ENCODE measurements at places on chromosomes 12 and 14. TPM values are rescaled to one million over a fixed set of nuclear protein-coding genes. Genes with fewer than 3 reads are reported as not detected.

GLIPR1L1 gene
- total RNA-seq, result not detected

DLK1 gene
- total RNA-seq, result not detected

GRCh38 chr14:59244581-59244980 lies 56.1 kb downstream of the DAAM1 start:
- DNase-seq, result no peak

- DNase-seq, result no peak
These were observed 498.5 kb downstream of the TMTC2 start for GRCh38 chr12:83185241-83185640.

DNA sequence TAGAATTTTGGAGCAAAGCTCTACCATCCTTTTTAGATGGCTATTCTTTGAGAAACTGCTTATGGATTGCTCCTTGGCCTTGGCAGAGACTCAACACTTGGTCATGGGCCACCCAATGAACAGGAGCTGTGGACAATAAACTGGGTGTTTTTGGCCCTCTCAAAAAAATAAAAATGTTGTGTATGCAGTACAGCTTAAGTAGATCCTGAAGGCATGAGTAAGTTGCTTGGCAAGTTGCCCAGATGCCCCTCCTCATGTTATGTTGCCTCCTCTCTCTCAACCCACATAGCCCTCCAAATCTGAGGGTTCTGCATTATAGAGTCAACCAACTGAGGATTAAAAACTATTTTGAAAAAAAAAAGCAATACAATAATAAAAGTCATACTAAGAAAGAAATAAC lies 124.9 kb downstream of the ATP23 start:
- DNase-seq, result no peak
